Stimulated activated CD8-positive, alpha-beta memory T cell treated with anti-CD3 and anti-CD28 coated beads, Interleukin-15, amount 100 ng/mL, for 4 hours (primary cell): ENCODE measurements at places on chromosomes 1 and 21.

- DNase-seq = no peak
Observed at GRCh38 chr1:227944090-227944930, 3.4 kb downstream of the WNT9A start.

GRCh38 chr1:80645621-80646020 lies 1155.1 kb upstream of the ADGRL2 start:
- no peak for DNase-seq

DNA sequence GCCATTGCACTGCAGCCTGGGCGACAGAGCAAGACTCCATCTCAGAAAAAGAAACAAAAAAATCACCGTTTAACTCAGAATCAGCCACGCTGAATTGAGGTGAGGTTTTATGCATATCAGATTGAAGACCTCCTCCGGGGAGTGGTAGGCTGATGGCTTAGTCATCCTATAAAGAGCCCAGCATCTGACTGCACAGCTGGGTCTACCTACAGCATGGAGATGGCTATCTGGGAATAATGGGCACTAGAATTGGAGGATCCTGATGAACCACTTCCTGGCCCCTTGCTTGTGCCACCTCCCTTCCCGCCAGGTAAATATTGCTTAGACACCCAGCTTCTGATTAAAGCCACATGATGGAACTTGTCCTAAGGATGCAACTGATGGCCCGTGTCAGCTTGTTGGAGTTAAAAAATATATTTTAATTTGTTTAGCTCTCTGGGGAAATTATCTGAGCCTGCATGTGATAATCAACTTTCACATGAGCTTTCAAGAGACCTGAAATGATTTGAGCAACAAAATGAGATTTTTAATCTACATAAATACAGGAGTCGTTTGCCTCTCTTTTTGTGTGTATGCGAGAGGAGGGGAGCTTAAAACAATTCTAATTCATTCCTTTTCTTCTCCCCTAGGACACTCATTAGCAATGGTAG lies 157.2 kb downstream of the KIF26B start:
- DNase-seq = no peak

GRCh38 chr1:209612646-209613399 lies 29.3 kb downstream of the CAMK1G start:
- DNase-seq = no peak

- no peak for DNase-seq
Observed at GRCh38 chr1:202228484-202229122, 35.0 kb downstream of the LGR6 start.

DNA sequence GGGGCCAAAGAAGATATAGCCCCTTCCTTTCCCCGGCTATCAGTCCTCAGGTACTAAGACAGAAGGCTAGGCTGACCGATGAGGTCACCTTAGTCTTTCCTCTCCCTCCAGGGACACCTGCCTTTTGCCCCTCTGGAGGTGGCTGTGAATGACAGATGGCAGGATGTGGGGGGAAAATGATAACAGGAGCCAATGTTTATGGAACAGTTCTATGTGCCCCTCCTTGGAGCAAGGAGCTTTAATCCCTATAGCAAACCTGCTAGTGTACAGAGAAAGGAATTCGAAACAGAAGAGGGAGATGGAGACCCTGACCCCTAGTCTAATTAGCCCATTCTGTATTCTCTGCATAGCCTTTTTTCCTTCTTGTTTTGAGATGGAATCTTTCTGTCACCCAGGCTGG lies 28.1 kb downstream of the SERINC2 start:
- no peak for DNase-seq

GRCh38 chr1:228471762-228472398 lies 15.3 kb upstream of the RNF187 start:
- no peak for DNase-seq

GRCh38 chr1:30822966-30823581 lies 65.5 kb upstream of the LAPTM5 start:
- DNase-seq = no peak

GRCh38 chr1:3773572-3774275 lies 1.2 kb downstream of the SMIM1 start:
- no peak for DNase-seq

DNA sequence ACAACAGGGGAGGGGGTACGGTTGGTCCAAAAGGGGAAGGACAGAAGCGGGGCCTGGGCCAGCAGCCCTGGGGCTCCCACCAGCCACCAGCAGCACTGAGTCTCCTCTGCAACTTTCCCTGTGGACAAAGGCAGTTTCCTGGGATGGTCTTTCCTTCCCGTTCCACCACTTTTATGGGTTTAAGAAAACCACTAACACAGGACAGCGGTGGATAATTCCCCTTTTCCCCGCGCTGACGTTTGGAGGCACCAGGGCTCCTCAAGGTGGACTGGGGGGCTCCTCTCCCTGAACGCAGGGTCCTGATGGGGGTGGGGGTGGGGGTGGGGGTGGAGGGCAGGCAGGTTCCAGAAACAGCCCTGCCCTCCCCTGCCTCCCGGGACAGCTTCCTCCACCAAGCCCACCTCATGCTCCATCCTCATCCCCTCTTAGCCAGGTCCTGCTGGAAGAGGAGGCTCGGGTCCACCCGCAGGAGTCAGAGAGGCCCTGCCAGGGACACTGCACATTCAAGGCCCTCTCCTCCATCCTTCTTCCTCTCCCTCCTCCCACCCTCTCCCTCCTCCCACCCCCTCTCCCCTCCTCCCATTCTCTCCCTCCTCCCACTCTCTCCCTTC lies 4.8 kb upstream of the COL6A1 start:
- no peak for DNase-seq

DNA sequence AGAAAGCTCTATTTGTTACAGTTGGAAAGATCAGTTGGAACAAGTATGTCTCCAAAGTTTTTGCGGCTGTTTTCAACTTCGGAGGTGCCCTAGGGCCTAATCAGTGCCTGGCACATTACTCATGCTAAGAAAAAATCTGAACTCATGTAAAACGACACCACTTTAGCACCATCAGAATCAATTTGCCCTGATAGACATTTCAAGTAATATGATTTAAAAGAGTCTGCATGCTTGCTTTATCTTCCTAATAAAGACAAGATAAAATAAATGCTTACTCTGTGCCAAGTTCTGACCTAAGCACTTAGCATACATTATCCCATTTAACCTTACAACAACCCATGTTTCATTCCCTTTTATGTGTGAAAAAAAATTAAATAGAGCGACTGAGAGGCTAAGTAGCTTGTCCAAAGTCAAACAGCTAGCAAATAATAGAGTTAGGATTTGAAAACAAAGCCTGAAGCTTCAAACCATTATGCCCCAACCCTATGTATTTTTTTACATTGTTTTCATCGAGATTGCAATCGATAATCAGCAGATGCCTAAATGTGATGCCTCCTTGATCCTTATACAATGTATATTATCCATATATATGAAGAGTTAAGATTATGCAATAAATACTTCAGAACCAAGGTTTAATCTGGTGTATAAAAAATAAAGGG lies 91.3 kb downstream of the DENND1B start:
- DNase-seq = no peak

- no peak for DNase-seq
Observed at GRCh38 chr1:39692152-39693074, 1.2 kb upstream of the HPCAL4 start.

GRCh38 chr1:19007491-19008441 lies 51.3 kb upstream of the IFFO2 start:
- DNase-seq = no peak

- no peak for DNase-seq
Observed at GRCh38 chr1:193060406-193060805, 994 bp downstream of the RO60 start.

- DNase-seq = no peak
Observed at GRCh38 chr1:157106813-157107189, 7.2 kb upstream of the ETV3L start.

DNA sequence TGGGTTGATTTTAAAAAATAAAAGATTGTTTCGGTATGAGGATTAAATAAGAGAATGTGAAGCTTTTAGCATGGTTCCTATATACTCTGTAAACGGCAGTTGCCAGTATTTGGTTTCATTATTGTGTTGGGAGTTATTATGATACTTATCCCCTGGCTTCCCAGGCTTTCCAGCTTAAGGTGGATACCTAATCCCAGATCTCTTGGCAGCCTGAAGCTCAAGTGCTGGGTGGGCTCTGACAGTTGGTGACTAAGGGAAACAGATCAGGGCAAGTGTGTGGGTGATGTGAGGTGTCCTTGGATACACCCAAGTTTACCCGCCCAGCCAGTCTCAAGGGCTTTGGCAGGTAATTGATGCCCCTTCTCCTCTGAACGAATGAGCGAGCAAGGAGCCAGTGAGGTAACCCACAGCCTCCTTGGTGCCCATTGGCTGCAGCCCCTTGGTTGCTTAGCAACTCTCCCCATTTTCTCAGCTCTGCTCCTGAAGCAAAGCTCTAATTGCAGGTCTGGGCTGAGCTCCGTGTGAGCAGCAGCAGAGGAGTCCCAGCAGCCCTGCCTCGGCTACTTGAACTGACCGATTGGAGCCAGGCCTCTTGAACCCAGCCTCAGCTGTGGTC lies 6.1 kb downstream of the IPO13 start:
- no peak for DNase-seq
